ENCODE measurements at places on chromosomes 2 and 18.
A peak's percentile ranks its signal among the peaks of the same experiment; 100 is the strongest.

DNA sequence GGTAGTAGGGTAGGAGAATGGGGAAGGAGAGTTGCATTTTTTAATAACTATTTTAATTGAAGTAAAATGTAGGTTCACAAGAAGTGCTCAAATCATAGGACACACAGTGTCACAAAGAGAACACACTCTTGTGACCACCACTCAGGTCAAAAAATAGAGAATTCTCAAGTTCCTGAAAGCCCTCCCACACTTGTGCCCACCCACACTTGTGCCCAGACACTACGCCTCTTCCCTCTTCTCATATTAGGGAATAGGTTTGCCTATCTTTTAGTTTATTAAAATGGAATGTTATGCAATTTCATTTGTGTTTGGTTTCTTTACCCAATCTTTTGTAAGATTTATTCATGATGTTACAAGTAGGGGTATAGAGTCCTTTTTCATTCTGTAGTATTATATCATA is 67.2 kb downstream of the UGGT1 start:
- no peak for DNase-seq

GRCh38 chr2:239762106-239762505 is 263.0 kb downstream of the NDUFA10 start:
- DNase-seq, result no peak

DNA sequence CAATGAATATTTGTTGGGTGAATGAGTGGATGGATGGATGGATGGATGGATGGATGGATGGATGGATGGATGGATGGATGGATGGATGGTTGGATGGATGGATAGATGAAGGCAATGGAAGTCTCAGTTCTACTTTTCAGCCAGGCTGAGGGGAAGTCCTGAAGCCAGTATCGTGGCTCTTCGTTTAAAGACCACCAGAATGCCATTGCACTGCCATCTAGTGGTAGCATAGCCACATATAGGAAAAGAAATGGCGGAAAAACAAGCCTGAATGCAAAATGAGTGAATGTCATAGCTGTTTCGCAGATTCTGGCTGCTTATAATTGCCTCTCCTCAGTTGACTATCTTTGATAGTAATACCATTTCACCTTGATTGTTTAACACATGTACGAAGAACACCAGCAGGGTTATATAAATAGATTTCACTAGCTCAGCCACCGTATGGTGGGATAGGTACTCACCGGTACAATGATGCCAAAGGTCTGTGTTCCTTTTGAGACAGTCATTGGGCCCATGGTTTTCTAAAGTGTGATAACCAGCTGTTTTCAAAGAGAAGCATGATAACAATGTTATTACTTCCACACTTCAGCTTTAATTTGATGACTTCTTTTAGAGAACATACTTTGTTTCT is 62.3 kb upstream of the GREB1L start:
- no peak for DNase-seq

DNA sequence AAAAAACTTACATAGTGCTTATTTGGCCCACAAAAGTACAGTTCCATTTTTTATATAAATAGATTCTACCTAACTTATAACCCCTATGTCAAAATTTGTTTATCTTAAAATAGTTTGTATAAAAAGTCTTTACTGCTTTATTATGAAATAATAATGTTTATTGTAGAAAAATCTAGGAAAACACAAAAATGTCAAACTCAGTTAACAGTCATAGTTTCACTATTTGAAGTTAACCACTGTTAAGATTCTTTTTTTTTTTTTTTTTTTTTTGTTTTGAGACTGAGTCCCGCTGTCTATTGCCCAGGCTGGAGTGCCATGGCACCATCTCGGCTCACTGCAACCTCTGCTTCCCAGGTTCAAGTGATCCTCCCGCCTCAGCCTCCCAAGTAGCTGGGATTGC is 26.5 kb upstream of the ABI2 start:
- DNase-seq, result no peak

DNA sequence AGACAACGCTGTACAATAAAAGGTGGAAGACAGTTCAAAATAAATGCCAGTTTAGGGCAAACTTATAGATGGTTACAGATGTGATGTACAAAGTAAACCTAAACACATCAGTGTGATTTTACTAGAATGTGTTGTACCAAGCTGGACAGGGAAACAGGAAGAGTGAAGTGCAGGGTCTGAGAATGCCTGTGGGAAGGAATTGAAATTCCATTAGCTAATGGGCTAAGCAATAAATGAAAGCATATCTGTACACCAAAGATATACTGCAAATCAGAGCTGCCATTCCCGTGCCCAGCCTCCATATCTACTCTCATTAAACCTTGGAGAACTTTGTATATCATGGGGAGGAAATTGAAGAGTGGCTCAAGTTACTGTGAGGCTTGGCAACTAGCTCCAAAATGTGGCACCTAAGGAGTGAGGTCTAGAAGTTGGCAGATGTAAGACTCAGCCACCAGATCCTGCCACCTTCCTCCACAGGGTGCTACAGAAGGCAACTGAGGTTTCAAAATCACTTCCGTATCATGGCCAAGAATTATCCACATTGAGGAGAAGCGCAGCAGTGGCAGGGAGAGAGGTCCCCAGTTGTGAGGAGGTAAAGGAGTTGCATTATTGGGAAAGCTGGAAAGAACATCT is 277.8 kb downstream of the TCF4 start:
- no peak for DNase-seq

GRCh38 chr2:170170281-170171040 is 7.5 kb upstream of the MYO3B start:
- DNase-seq, result no peak

DNA sequence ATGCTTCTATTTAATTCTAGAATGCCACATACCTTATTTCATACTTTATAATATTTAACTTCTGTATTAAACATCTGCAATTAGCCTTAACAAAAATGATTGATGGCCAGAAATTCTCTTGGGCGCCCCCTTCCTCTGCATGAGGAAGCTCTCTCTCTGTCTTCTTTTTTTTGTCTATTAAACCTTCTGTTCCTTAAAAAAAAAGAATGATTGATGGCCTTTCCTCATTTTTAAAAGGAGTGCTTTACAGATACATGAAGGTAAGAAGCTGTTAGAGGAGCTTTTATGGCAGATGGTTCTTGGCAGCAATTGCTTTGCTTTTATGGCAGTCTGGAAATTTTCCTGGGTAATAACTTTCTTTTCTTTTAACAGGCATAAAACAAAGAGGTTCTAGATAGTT is 526.9 kb downstream of the SLC4A3 start:
- no peak for DNase-seq

DNA sequence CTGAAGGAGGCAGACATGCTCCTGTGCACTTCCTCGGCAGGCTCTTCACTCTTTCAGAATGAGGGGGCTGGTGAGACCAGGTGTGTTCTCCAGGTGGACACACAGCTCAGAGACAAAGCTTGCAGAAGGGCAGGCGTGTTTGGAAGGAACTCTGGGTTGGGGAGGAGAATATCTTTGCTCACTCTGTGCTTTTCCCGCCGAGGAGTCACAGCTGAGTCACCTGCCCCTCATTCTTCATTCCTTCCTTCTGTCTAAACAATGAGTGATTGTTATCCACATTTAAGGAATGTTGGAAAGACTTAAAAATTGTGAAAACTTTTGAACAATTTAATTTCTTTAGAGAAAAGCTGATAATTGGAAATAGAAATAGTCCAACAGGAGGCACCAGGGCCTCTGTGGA is 126.3 kb upstream of the TPO start:
- DNase-seq, result no peak

DNA sequence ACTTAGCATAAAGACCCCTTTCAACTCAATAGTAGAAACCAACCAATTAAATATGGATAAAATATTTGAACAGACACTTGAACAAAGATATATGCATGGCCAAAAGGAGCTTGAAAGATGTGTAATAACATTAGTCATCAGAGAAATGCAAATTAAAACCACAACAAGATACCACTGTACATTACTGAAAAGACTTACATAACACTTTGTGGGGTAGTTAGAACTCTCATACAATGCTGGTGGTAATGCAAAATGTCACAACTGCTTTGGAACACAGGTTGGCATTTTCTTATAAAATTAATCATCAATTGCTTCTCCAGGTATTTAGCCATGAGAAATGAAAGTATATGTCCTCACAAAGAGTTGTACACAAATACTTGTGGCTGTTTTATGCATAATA is 60.7 kb downstream of the TTC27 start:
- DNase-seq, result no peak

DNA sequence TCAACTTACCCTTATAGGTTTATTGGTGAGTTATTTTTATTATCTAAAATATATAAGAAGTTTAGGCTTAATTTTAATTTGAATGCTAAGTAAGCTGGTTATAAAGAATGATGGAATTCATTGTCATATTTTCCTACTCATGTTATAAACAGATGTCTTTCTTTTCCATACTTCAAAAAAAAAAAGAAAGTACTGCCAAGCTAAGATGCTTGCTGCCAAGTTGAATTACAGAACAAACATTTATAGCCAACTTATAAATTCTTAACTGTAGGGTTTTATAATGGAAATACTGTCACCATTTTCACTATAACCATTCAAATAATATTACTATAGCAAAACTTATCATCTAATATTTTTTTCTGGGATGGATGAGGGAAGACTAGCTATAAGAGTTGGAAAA is 676.0 kb downstream of the NRXN1 start:
- DNase-seq, result no peak

DNA sequence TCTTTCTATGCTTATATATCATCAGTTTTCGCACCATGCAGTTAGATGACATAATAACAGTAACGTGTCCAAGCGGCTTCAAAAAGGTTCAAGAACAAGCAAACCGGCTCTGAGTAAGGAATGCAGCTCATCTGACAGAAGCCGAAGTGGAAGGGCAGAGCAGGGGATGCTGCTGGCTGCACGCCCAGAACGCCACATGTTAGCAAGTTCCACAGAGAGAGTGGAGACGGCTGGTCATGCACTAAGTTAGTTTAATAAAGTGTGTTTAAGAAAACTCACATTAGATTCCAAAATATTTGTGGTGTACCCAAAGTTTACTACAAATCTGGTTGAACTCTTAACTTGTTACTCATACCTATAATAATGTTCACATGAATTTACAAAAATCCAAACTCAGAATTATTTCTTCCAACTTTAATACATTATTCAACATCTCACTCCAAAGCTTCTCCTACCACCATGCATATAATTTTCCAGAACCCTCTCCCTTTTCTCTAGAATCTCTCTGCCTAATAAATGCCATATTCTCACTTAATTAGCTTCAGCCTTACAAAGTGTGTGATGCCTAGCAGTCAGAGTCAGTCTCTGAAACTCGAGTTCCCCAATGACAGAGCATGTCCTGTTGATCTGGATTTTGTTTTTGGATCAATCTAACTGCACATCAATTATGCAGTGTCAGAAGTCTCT is 170.0 kb downstream of the DNAH7 start:
- DNase-seq, result peak; percentile 25

DNA sequence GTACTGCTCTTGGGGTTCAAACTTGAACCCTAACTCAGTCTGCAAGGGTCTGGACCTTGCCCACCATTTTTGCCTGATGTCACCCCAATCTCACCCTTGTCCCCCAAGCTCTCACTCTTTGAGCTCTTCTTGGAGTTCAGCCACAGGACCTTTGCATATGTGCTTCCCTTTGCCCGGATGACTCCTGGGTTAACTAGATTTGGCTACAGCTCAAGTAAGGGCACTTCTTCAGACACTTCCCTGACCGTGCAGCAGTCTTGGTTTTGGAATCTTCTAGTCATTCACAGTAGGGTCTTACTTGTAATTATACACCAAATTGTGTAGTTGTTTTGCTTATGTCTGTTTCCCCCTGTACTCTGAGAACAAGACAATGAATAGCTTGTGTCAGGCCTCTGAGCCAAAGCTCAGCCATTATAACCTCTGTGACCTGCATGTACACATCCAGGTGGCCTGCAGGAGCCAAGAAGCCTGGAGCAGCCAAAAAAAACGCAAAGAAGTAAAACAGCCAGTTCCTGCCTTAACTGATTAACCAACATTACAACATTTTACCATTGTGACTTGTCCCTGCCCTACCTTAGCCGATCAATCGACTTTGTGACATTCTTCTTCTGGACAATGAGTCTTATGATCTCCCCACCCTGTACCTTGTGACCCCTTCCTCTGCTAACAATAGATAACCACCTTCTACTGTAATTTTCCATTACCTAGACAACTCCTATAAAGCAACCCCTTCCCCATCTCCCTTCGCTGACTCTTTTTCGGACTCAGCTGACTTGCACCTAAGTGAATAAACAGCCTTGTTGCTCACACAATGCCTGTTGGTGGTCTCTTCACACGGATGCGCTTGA is 1.0 kb upstream of the MOGAT1 start:
- DNase-seq, result no peak

DNA sequence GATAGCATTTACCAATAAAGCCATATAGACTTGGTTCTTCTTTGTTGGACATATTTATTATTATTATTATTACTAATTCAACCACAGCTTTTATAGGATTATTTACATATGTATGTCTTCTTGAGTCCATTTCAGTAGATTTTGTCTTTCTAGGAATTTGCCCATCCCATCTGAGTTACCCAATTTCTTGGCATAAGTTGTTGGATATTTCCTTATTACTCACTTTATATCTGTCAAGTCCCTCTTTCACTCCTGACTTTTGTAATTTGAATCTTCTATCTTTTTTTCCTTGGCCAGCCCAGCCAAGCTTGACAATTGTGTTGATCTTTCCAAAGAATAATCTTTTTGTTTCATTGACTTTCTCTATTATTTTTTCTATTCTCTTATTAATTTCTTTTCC is 543.7 kb downstream of the SUCLG1 start:
- no peak for DNase-seq

DNA sequence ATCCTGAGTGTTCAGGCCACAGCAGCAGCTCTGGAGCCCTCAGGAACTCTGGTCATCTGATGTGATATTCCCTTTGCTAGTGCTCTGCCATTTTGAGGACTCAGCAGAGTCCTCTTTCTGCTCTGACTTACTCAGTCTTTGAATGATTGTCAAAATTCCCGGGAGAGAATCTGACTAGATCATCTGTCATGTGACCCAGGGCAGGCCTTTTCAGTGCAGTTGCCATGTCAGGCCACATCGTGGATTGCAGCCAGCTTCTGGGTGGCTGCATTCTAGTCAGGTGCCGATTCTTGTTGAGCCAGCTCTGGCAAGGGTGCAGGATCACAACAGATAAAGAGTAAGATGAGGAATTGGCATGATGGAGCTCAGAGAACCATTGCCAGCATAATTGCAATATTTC is 795.6 kb downstream of the CPS1 start:
- DNase-seq, result no peak

- no peak for DNase-seq
Measured at GRCh38 chr2:236873636-236874035, 212.1 kb upstream of the COPS8 start.

DNA sequence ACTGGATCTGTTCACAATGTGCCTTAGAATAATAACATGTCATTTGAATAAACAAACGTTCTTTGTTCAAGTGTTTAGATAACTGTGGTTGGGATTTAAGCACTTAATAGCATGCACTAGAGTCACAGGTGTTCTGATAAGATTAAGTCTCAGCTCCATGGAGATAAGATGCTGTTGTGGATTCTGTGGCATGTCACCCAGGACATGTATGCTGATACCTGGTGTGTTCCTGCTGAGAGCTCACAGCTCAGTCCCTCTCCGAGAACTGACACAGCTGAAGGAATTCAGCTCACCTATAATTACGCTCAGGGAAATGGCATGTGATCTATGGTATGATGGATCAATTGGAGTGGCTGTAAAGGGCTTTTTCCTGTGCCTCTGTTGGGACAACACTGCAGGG is 75.4 kb upstream of the ST6GAL2 start:
- DNase-seq, result no peak

GRCh38 chr18:46458472-46458871 is 198.5 kb downstream of the LOXHD1 start:
- no peak for DNase-seq
